ENCODE measurements at places on chromosomes 3 and 15.

- no peak for DNase-seq
Observed at GRCh38 chr15:68560501-68561113, 18.2 kb upstream of the CORO2B start.

DNA sequence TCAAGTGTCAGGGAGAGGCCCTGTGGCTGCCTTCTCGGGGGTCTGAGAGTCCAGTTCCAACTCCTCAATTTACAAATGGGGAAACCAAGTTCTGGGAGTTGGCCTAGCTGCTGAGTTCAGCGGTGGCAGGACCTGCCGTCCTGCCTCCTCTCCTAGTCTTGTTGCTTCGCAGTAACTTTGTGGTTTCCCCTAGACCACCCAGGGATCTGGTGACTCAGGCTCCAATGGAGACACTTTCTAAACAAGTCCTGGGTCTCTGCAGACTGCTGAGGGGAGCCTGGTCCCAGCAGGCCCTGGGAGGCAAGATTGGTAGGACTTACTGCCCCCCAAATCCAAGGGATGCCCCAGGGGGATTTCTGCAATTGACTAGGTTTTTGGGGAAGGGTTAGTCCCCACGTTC is 83.6 kb downstream of the SMAD6 start:
- no peak for DNase-seq

DNA sequence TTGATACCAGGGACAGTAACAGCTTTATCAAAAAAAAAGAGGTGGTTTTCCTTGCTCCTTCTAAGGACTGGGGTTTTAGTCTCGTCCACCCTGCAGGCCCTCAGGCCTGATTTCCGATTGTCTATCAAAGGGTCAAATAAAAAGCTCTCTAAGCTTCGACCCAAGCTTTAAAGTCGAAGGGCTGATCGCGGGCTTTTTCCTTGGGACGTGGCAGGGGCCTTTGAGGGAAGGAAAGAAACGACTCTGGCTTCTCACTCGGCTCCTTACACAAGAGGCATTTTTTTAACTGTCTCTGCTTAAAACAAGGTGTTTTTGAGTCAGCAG is 354 bp upstream of the KLHL24 start:
- no peak for DNase-seq

- no peak for DNase-seq
Observed at GRCh38 chr3:123188058-123188457, 13.7 kb upstream of the SEC22A start.

DNA sequence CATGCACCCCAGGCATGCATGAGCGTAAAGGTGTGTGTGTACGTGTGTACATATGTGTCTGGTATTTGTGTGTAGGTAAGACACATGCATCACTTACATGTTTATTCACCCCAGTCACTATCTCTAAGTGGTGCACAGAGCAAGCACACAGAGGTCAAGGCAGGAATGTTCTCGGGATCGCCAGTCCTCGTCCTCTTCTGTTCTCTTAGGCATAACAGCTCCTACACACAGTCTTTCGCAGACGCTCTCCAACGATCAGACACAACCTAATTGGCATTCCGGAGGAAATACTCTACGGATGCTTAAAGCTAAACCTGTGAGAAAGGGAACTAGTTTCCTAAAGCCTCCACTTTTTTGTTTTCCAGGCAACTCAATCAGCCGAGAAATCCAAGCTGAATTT is 95.9 kb downstream of the ADAMTS17 start:
- DNase-seq: no peak

- DNase-seq: no peak
Observed at GRCh38 chr3:11580645-11581044, 63.1 kb downstream of the VGLL4 start.

DNA sequence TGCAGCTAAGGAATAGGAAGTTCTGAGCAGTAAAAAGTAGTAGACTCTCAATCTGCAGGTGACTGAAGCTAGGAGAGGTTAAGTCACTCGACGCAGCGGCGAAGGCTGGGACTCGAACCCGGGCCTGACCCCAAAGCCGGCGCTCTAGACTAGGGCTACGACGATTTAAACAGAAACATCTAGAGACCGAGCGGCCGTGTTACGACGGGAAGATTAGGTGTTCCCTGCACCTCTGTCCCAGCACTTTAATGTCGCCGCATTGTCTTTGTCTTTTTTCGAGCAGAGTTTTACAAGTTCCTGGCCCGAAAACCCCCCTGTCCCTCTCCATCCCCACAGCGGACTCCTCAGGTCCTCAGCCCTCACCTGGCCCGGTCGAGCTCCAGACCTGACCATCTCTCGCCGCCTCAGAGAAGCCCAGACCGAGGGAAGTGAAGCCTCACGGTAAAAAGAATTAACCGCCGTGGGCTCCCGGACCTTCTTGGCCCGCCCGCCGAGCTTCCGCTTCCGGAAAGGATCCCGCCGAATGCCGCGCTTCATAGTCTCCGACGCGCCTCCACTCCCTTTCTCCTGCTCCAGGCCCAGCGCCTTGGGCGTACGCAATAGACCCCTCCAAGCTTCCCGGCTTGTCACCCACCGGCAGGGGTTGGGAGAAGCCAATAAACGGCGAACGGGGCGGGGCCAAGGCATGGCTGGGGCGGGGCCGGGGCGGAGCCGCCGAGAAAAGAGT is at the start of gene CCDC14:
Gene CCDC14, minus strand, starts transcription at position 449 of the 727 bp plus-strand sequence. Its CDS starts 56 bp downstream, at position 393.
- peak; percentile 45 for DNase-seq

DNA sequence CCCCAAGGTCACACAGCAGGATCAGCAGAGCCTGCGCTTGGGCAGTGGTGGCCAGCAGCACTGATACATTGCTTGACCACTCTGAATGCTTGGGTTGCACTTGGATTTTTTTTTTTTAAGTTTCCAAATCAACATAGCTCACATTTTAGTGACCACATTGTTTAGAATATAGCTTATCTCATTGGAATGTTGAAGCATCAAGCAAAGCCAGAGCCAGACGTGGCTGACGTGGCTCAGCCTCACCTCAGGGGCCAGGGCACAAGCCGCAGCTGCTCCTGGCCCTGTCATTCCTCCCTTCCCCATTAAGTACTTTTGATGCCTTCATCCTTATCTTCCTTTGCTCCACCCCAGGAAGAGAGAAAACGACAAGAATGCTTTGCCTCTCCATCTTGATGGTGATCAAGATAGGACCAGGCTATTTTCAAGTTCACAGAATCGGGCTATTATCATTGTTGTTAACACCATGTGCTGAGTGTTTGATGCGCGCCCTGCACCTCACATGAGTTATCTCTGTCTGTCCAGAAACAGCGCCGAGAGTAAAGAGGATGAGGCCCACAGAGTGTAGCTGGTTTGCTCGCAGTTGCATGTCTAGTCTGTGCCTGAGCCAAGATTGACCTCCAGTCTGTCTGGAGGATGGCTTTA is 75.8 kb downstream of the AAGAB start:
- no peak for DNase-seq

DNA sequence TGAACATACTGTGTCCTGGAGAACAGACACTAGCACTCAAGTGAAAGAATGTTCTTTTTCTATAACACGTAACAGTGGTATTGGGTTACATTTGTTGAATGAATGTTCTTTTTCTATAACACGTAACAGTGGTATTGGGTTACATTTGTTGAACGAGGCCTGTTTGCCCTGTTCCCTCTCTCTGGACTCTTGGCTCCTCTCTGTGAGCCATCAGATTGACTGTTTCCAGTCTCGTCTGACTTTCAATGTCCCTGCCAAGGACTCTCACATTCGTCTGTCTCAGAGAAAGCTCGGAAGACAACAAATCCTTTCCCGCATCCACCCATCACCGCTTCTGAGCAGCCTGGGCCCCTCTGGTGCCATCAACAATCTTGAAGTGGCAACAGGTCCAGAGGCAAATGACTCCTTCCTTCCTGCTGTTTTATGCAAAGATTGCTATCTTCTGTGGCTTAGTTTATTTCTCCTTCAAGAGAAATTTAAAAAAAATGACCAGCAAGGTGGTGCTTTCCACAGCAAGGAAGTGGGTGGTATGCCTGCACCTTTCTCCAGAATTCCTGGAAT is 8.0 kb downstream of the TMEM45A start:
- DNase-seq: no peak

DNA sequence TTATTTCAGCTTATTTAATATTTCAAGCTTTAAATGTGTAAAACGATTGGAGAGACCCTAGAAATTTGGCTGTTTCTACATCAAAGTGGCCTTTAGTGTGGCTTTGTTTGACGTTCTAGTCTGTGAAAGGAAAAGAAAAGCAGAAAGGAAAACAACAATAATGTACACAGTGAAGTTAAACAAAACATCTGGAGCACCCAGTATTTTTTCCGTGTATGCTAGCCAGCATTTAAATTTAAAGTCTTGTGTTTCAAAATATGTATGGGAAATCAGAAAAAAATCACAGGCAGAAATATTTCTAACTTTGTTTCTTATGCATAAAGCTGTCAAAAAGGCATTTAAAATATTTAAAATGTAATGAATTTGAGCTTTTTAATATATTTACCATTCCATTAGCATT is 218.1 kb downstream of the NAALADL2 start:
- DNase-seq: no peak

DNA sequence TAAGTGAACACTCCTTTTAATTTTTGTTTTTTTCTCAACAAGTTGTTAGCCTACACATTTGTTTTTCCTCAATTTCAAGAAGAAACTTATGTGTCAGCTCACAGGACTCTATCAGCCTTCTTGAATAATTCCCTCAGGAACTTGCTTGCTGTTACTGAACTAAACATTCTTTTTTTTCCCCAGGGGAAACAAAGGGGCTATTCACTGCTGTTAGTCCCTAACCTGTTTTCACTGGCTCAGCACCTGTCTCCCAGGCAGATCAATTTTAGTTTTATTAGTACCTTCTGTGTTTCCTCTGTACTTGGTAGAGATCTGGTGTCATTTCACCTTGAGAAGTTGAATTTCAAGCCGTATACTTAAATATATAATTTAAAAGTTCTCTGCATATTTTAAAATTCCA is 644.6 kb downstream of the CADM2 start:
- no peak for DNase-seq

DNA sequence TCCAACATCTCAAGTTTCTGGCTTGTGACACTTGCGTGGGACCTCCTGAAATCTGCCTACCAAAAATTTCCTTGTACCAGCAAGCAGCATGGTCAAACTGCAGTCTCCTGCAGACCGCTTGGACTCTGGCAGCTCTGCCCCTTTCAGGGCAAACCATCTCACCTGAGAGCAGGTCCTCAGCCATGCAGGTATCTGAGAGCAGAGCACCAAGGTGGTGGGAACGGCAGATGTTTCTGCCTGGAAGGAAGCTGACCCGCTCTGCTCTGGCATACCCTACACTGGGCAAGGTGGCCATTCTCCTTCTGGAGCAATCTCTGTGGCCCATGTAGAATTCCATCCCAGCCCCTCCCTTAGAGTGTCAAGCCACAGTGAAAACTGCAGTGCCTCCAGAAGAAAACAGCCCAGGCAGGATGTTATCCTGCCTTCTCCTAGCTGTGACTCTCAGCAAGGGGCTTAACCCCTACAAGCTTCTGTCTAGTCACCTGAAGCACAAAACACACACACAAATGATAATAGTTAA is 21.6 kb downstream of the MESD start:
- DNase-seq: no peak

GRCh38 chr3:15795651-15796308 is 2.0 kb downstream of the ANKRD28 start:
- no peak for DNase-seq

- no peak for DNase-seq
Observed at GRCh38 chr3:18411541-18411940, 13.6 kb downstream of the SATB1 start.

- no peak for DNase-seq
Observed at GRCh38 chr15:43792761-43793476, 799 bp downstream of the SERF2 start.

DNA sequence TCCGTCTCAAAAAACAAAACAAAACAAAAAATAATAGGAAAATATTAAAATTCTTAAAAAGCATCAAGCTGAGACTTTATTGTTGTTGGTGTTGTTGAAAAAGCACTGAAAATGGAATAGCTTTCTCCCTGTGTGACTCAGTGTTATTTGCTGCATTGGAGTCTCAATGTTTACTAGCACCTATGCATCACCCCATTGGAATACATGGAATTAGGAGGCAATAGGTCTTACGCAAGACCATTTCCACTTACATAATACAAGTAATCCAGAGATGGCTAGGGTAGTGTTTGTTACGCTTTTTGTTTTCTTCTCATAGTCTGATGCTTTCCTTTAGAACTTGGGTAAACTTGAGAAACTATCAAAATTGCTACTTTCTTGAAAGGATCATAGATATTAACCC is 15.2 kb downstream of the GXYLT2 start:
- no peak for DNase-seq

- no peak for DNase-seq
Observed at GRCh38 chr15:83613714-83614113, 40.2 kb upstream of the ADAMTSL3 start.

GRCh38 chr3:9045371-9045770 is 82.1 kb upstream of the RAD18 start:
- DNase-seq: no peak

- no peak for DNase-seq
Observed at GRCh38 chr3:36155515-36155914, 224.8 kb upstream of the STAC start.

DNA sequence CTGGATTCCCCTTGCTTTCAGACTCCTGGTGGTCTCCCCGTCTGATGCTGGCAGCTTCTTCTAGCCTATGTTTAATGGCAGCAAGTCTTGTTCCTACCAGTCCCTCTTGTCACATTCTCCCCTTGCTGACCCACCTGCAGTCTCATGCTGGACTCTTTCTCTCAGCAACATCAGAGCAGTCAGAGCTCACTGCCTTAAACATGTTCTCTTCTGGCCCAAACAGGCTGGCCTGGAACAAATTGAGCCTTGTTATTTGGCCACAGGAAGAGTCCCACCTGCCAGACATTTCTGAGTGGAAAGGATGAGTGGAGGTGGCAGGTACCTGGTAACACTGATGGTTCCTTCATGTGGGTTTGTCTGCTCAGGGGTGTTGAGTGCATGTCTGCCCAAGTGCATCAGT is 59.2 kb upstream of the APEH start:
- no peak for DNase-seq

GRCh38 chr3:123833398-123833785 is 50.7 kb downstream of the MYLK start:
- no peak for DNase-seq

DNA sequence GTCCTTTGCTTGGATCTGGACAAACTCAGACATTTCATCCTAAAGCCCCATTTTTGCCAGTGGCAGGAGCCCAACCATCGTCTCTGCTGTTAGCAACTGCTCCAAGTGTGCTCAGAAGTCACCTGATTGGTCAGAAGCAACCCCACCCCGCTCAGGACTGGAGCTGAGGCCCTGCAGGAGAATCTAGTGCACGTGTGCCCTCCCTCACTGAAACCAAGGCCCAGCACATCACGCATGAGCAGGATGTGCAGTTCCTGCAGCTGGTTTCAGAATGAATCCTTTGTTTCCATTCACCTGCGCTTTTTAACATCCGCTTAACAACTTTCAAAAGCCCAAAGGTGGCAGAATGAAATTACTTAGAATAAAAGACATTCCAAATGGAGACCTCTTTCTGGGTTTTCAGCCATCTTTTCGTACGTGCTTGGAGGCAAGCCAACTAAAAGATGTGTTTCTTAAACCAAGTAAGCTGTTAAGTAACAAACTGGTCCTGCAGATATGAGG is 81.2 kb downstream of the SRGAP3 start:
- peak; percentile 78 for DNase-seq

DNA sequence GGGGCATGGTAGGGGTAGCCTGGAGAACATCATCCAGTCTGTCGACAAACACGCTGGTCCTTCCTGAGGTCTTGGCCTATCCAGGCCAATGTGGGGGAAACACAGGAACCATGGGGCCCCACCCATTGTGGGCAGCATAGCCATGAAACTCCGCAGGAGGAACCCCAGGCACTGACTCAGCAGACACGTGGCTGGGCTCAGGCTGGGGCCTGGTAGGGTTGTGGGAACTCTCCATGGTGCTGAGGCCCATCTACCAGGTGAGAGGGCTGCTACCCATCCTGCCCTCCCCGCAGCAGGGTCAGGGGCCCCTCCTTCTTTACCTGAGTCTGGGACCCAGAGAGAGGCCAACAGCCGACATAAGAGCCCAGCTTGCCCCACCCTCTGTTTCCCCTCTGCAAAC is 22.6 kb upstream of the CACNA2D2 start:
- DNase-seq: peak; percentile 71
